ENCODE measurements at places on chromosomes 5 and 9. TPM values are rescaled to one million over a fixed set of nuclear protein-coding genes. Genes with fewer than 3 reads are reported as not detected.

DNA sequence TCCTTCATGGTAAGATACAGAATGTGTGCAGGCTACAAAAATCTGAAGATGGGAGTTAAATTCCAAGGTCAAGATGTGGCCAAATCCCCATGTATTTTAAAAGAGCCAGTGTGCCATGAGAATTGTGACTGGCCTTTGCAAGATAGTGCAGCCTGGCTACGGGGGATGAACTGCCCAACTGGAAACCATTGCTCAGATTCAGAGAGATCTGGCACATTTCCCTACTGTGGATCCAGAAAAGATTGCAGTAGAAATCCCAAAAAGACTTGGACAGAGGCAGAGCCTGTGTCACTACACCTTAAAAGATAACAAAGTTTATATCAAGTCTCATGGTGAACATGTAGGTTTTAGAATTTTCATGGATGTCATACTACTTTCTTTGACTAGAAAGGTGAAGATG is 26.2 kb downstream of the SLC12A2 start:
- no peak for DNase-seq

- DNase-seq: peak; percentile 19
Measured at GRCh38 chr9:121296213-121297127, 28.5 kb downstream of the GSN start.

DNA sequence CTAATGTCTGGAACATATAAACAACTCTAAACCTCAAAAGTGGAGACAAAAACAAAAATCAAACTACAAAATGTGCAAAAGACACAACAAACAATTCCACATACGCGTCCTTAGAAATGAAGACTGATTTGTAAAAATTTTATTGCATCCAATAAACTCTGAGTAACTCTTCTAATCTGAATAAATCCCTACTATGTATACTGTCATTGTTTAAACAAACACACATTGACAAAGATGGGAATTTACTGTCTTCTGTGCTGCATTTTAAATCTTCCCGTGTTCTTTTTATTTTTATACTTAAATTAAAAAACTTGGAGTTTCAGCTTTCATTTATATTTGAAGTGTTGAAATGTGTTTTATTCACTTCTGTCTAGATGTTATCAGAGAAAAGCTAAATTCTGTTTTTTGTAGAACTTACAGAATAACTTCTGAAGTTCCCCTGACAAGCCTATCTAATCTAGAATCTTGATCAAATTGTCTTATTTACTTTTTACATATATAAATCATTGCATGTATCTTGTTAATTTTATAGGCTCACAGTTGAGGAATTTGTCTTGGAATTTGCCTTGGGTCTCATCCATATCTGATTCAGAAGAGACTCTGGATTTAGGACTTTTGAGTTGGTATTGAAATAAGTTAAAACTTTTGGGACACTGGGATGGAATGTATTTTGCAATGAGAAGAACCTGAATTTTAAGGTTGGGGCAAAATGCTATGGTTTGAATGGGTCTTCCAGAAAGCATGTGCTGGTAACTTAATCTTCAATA is 2064.4 kb upstream of the C9orf72 start:
- no peak for DNase-seq

- DNase-seq: no peak
Measured at GRCh38 chr5:174339130-174339529, 293.6 kb downstream of the NSG2 start.

- no peak for DNase-seq
Measured at GRCh38 chr5:41071975-41072374, 833 bp upstream of the MROH2B start.

CCL19 gene
- total RNA-seq: 0.55 TPM

BTNL8 gene
- total RNA-seq: not detected

PCDHA11 gene
- 0.29 TPM for total RNA-seq

DNA sequence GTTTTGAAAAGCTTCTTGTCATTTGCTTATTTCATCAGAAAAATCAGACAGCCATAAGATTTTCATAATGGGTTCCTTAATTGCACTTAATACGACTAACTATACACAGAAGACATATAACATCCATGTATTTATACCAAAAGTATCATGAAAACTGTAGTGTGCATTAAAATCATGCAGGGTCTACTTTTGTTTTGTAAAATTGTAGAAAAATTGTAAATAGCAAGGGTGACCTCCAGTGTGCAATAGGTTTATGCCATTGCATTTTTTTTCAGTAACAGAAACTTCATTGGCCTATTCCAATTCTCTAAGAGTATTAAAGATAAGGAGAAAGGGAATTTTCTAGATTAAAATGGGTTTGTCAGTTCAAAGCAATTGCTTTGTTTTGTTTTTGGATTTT is 307.6 kb downstream of the KIAA0825 start:
- no peak for DNase-seq

DNA sequence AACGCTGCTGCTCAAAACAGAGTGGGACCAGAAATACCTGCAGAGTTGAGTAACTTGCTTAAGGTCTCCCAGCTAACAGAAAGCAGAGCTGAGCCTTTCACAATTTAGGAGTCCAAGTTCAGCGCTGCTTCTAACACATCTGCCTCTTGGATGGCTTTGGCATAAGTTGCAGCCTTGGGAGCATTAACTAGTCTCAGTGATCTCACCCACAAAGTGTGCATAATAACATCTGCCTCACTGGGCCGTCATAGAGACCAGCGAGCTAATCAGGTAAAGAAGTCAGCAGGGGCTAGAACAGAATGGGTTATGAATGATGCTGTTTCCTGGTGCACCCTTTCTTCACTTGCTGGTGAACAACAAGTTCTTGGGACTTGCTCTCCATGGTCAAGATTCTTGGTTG is 36.5 kb downstream of the WWC1 start:
- DNase-seq: no peak

- no peak for DNase-seq
Measured at GRCh38 chr5:76468635-76469425, 65.7 kb downstream of the IQGAP2 start.

GRCh38 chr5:40291338-40291737 is 388.4 kb upstream of the PTGER4 start:
- DNase-seq: no peak

- DNase-seq: no peak
Measured at GRCh38 chr5:133189881-133190280, 138.1 kb downstream of the HSPA4 start.

TNFSF15 gene
- 3.3 TPM for total RNA-seq

DNA sequence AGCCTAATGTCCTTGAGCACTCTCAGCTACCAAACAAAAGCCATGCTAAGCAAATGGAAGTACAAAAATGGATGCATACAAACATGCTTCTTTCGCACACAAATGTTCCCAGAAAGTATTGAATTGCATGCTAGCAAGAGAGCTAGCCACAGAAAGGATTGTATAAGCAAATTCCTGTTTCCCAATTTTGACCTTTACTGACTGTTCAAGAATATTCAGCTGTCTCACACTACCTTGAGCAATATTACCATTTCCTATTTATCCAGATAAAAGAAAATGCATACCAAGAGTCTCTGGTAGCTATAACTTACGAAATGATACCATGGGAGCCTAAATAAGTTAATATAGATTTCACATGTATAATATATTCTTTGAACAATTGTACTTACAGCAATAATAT is 264.6 kb downstream of the TMEM167A start:
- no peak for DNase-seq

DNA sequence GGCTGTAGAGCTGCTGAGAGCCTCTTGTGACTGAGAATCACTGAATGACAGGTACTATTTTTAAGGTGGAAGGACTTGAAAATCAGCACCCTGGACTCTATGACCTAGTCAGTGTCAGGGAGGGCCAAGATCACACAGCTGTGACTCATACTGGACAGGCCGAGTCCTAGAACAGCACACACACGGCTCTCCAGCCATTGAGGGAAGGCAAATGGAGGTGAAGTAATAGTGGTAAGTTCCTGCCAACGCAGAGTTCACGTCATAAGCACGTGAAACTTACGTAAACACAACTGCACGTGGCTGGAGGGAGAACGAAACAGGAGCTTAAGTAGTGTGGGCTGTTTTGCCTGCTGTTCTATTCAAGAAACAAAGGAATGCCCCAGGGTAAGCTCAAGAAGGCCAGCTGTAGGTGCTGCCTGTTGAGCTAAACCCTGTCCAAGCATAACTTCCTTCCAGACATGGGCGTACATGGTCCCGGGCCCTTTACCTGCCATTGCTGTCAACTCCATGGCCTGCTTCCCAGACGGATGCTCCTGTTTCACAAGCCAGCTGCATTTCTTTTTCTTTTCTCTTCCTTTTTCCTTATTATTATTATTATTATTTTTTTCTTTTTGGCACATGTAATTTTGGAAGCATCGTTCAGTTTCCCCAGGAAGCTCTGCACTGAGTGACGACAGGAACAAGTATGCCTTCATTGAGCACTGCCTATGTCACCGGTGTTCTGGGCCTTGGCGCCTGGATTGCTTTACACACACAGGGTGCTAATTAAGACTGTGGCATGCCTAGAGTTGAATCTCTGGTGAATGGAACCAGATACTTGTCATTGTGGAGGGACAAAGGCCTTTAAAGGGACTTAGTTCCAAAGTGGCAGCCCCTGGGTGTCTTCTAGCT is 10.2 kb upstream of the LCP2 start:
- DNase-seq: peak; percentile 93

C5orf52 gene
- not detected for total RNA-seq

UHRF2 gene
- total RNA-seq: 40.7 TPM

DNA sequence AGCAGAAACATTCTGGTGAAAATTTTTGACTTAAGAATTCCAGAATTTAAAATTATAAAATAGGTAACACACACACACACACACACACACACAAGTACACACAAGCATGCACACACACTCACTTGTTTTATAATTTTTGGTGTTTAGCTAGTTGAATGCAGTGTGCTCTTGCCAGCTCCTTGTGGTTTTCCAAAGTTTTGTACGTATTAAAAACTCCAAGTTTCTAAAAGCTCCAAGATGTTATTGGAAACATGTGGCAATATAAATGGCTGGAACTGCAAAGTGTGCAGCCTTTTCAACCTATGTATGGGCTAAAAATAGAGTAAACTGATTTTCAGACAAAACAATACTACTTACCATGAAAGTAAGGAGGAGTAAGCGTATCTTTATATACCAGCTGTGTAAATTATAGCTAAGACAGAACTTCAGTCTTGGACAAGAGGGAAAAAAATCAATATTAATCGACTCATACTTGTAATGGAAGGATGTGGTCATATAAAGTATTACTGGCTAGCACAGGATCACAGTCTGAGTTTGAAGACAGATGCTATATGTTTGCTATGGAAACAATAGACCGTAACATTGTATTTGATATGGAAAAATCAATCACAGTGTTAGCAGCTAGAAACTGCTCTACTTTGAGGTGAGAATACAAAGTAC is 727.1 kb upstream of the GRAMD2B start:
- no peak for DNase-seq

PCDHGB6 gene
- total RNA-seq: 15.6 TPM

DNA sequence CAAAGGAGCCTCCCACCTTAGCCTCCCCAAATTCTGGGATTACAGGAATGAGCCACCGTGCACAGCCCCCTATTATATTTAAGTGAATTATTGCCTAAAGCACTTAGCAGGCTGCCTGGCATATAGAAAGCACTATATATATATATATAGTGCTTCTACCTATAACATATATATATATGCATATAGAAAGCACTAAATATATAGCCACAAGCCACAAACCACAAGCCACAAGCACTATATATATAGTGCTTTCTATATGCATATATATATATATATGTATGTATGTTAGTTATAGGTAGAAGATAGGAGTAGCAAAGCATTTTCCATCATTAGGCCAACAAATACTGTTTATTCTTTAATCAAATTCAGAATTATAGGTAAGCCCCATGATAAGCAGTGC is 185.8 kb downstream of the CWC27 start:
- DNase-seq: no peak

HK3 gene
- total RNA-seq: 1.5 TPM

- DNase-seq: no peak
Measured at GRCh38 chr5:160312960-160313727, 780 bp upstream of the CCNJL start.

CTXN3 gene
- total RNA-seq: not detected

DNA sequence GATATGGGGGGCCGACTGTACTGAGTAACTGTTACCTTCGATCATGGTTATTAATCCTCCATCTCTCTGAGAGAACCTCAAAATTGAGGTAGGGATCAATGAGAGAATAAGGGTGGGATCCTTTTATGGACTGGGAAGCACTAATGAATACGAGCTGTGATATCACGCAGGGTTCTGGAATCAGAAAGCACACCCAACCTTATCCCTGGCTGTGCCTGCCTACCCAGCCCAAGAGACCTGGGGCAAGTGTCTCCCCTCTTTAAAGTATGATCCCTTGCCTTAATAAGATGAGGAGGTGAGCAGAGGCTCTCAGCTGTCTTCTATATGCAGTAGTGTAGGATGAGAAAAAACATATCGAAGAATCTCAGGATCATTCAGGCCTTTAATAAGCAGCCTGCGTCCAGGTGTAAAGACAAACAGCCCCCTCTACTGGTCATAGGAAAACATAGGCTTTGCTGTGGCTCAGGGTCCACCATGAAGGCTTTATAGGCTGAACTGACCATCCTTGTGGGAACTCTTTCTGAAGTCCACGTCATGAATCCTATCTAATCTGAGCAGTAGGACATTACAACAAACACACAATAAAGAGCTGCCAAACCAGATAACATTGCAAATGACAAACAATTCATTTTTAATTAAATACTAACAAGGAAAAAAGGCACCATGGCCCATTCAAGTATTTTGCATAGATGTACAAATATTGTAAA is 16.8 kb downstream of the NIPAL4 start:
- DNase-seq: no peak

NMUR2 gene
- not detected for total RNA-seq

LURAP1L gene
- total RNA-seq: 15.6 TPM

DNA sequence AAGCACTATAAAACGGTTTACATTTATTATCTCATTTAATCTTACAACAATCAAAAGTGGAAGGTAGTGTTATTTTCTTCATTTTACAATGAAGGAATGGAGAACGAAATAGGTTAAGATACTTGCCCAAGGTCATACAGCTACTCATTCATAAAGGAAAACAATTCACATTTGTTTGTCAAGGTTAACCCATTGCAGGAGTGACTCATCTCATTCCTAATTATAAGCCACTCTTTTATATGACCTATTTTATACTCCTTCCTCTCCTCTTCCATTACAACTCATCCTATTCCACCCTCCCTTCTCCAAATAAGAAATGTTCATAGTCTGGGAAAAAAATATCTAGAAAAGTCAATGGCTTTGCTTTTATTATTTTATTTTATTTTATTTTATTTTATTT is 29.6 kb downstream of the CRHBP start:
- DNase-seq: no peak

GRCh38 chr9:136287960-136288753 is 15.7 kb downstream of the CCDC187 start:
- no peak for DNase-seq

GRCh38 chr9:77097335-77097734 is 77.9 kb downstream of the FOXB2 start:
- DNase-seq: no peak

- no peak for DNase-seq
Measured at GRCh38 chr5:157126-157715, 34.1 kb upstream of the LRRC14B start.

GFPT2 gene
- 23.6 TPM for total RNA-seq

CCDC180 gene
- total RNA-seq: 6.6 TPM

GRCh38 chr5:14720236-14720923 is 55.9 kb downstream of the OTULIN start:
- DNase-seq: no peak

GRCh38 chr5:10441992-10442435 is 335 bp downstream of the ROPN1L start:
- DNase-seq: no peak
